ENCODE measurements at places on chromosomes 3 and 15.

DNA sequence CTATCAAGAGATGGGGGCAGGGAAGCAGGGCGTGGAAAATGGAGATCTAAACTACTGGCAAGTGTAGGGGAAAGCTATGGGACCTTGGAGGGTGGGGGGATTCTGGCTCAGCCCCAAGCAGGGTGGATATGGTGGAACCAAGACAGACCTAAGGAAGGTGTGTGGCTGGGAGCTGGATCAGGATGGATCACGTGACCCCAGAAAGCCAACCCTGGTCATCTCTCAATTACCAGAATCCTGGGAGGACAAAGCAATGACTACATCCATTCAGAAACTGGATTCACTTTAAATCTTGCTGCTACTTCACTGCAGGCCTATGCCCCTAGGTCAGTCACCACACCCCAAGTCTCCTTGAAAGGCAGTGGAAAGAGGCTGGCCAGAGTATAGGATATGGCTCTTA is 68.4 kb downstream of the WHAMM start:
- H3K36me3 ChIP-seq = no peaks in the 10 kb centered on the region
- no peak for DNase-seq
- no peak overlapping the region for H3K4me3 ChIP-seq
- no peaks in the 10 kb centered on the region for H3K4me1 ChIP-seq

GRCh38 chr3:161559177-161559998 is 62.8 kb downstream of the OTOL1 start:
- no peak overlapping the region for H3K4me3 ChIP-seq
- peaks cover 4% of the 10 kb centered on the region for H3K27me3 ChIP-seq
- H3K4me1 ChIP-seq = no peaks in the 10 kb centered on the region
- no peaks in the 10 kb centered on the region for H3K36me3 ChIP-seq
- no peak overlapping the region for H3K27ac ChIP-seq

DNA sequence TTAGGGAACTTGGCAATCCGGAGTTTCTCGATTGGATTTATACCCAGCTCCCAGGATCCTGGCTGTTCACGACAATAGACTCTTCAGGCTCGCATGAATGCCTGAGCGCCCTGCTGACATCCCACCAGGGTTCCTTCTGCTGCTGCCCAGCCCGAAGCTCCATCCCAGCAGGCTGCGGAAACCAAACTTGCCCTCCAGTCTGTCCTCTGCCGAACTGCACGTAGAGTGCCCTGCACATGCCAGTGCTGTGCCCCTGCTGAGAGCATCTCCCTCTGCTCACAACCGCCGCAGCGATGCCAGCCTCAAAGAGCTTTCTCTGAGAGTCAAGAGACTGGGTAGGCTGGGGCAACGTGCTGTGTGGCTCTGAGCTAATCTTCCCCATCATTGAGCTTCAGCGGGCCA is 6.9 kb downstream of the ADAMTS7 start:
- DNase-seq = no peak
- no peak overlapping the region for H3K4me3 ChIP-seq
- H3K27me3 ChIP-seq = peaks cover 31% of the 10 kb centered on the region
- no peak overlapping the region for H3K27ac ChIP-seq
- H3K4me1 ChIP-seq = no peaks in the 10 kb centered on the region

DNA sequence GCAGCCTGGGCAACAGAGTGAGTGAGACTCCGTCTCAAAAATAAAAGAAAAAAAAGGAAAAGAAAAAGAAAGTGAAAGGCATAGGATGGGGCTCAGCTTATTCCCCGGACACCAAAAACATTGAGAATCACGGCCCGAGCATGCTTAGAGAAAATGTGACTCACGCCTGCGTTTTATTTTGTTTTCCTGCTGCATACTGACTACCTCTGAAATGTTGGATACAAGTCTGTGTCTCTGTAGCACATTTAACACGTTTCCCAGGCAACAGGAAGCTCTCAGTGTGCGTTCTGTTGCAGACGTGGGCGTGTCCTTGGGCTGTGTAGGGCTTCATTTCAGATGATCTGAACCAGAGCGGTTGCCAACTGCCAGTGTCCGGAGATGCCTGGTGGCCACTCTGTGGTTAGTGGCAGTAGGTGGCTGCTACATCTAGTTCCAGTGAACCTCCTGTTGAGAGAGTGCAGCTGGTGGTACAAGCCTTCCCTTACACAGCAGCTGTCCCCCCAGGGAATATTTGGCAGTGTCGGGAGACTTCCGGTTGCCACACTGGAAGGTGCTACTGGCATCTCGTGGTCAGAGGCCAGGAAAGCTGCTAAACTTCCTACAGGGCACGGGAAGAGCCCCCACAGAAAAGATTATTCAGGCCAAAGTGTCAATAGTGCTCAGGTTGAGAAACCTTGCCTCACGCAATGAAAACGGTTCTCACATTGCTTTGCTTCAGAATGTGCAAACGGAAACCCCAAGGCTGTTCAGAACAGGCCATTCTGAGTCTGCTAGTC is 3.0 kb downstream of the SLC51A start:
- peak overlapping the region; percentile 73 for H3K4me3 ChIP-seq
- H3K27ac ChIP-seq = peak overlapping the region; percentile 78
- DNase-seq = peak; percentile 77
- no peaks in the 10 kb centered on the region for H3K36me3 ChIP-seq
- H3K27me3 ChIP-seq = peaks cover 5% of the 10 kb centered on the region

GRCh38 chr3:57792198-57792597 is 36.1 kb downstream of the SLMAP start:
- peaks cover 16% of the 10 kb centered on the region for H3K4me1 ChIP-seq
- DNase-seq = no peak
- no peak overlapping the region for H3K4me3 ChIP-seq
- H3K27me3 ChIP-seq = no peaks in the 10 kb centered on the region
- H3K36me3 ChIP-seq = peaks cover 2% of the 10 kb centered on the region

DNA sequence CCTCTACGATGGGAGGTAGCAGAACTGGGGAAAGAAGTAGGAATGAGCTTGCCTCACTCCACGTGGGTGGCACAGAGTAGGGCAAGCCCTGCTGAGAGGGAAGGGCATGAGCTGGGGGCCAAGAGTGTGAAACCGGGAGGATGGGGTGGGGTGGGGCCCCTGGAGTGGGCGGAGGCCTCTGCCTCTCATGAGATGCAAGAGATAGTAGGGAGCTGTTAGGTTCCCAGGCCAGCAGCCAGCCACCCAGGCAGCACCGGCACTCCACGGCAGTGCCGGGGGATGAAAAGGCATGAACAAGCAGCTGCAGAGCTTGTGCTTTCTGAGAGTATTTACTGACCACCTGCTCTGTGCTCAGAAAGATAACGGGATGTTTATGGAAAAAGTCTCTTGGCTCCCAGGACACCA is 24.4 kb upstream of the PLA2G4E start:
- H3K4me3 ChIP-seq = no peak overlapping the region
- H3K36me3 ChIP-seq = no peaks in the 10 kb centered on the region
- no peak for DNase-seq
- peaks cover 5% of the 10 kb centered on the region for H3K27me3 ChIP-seq
- no peak overlapping the region for H3K27ac ChIP-seq

DNA sequence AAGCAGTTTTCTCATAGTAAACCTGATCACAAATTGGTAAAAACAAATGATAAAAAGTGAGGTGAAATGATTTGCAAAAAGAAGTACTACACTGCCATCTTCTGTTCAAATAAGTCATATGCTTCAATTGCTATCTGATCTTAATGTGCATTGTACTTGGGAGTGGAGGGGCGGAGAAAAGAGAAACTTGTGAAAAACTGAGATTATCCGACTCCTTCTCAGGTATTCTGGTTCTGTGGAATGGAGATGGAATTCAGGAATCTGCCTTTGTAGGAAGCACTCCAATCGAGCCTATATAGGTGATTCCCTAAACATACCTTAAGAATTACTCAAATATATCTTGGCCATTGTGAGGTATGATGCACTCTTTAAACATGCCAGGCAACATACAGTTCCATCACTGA is 180.6 kb downstream of the CHL1 start:
- no peak overlapping the region for H3K4me3 ChIP-seq
- H3K4me1 ChIP-seq = no peaks in the 10 kb centered on the region
- H3K27me3 ChIP-seq = no peaks in the 10 kb centered on the region
- no peak overlapping the region for H3K27ac ChIP-seq
- no peak for DNase-seq
- H3K36me3 ChIP-seq = no peaks in the 10 kb centered on the region

DNA sequence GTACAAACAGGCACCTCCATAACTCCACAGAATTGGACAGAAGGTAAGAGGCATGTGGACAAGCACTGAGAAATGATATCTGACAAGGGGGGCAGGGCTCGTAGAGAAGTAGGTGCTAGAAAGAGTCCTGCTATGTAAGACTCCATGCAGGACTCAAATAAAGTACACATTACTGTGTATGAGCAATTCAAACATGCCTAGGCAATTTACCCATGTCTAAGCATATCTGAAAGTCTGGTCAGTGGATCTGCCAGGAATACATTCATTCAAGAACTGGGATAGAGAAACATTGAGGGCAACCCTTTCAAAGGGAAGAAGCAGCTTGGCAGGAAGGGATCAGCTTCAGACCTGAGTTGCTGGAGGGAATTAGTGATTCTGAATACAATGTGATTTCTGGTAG is 174.1 kb upstream of the MCTP2 start:
- no peak overlapping the region for H3K4me3 ChIP-seq
- no peaks in the 10 kb centered on the region for H3K36me3 ChIP-seq
- DNase-seq = no peak

DNA sequence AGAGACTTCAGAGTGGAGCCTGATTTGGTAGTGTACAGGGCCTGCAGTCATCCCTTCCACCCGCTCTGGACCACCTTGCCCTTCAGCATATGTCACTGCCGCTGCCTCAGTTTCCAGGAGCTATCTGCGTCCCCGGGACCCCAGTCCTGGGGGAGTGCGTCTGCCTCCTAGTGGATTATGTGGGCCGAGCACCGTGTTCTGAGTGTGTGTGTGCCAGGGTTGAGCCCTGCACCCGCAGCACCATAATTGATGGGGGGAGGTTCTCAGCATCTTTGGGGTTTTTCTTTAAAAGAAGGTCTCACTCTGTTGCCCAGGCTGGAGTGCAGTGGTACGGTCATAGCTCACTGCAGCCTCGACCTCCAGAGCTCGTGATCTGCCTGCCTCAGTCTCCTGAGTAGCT is 33.6 kb downstream of the CD276 start:
- H3K27me3 ChIP-seq = peaks cover 5% of the 10 kb centered on the region
- no peak overlapping the region for H3K4me3 ChIP-seq
- no peak overlapping the region for H3K27ac ChIP-seq
- no peaks in the 10 kb centered on the region for H3K4me1 ChIP-seq

GRCh38 chr3:160667452-160667851 is 9.5 kb upstream of the ARL14 start:
- H3K27ac ChIP-seq = no peak overlapping the region
- no peaks in the 10 kb centered on the region for H3K36me3 ChIP-seq
- DNase-seq = no peak
- no peaks in the 10 kb centered on the region for H3K4me1 ChIP-seq
- H3K4me3 ChIP-seq = no peak overlapping the region
- no peaks in the 10 kb centered on the region for H3K27me3 ChIP-seq

DNA sequence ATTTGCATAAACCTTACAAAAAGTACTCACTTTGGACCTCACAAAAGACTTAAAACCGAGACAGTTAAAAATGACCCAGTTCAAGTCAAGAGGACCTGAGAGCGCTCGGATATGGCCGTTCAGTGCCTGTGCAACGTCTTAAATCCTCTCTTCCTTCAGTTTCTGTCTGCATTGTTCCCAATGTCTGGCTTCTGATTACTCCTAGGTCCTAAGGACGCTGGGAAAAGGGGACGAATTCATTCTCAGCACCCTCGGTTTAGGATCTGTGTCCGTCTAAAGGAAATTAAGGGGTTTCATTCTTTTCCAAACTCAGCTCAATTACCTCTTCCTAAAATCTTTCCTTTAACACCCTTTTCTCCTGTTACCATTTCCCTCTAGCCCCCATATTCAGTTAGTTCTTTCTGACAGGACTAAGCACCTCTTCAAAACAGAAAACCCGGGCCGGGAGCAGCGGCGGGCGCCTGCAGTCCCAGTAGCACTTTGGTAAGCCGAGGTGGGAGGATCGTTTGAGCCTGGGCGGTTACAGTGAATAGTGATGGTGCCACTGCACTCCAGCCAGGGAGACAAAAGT is 970 bp downstream of the DPPA4 start:
- peaks cover 24% of the 10 kb centered on the region for H3K27me3 ChIP-seq
- DNase-seq = peak; percentile 31
- H3K4me1 ChIP-seq = peaks cover 11% of the 10 kb centered on the region
- peaks cover 2% of the 10 kb centered on the region for H3K36me3 ChIP-seq
- peak overlapping the region; percentile 66 for H3K4me3 ChIP-seq

DNA sequence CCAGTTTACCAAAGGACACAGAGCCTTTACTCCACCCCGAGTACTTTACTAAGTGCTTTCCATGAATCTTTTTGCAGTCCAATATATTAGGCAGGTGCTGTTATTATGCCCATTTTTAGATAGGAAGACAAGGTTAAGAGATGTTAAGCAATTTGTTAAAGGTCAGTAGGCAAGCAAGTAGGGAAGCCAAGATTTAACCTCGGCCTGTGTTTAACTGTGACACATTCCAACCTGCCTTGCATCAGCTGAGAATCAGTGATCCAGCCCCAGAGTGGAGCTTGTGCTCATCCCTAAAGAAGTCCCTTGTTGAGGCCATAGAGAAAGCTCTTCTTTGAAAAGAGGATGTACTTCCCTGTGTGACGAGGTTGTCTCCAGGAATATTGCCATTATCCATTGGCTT is 51.3 kb upstream of the C15orf61 start:
- no peaks in the 10 kb centered on the region for H3K36me3 ChIP-seq
- H3K4me1 ChIP-seq = no peaks in the 10 kb centered on the region
- no peak overlapping the region for H3K4me3 ChIP-seq
- H3K27me3 ChIP-seq = no peaks in the 10 kb centered on the region

DNA sequence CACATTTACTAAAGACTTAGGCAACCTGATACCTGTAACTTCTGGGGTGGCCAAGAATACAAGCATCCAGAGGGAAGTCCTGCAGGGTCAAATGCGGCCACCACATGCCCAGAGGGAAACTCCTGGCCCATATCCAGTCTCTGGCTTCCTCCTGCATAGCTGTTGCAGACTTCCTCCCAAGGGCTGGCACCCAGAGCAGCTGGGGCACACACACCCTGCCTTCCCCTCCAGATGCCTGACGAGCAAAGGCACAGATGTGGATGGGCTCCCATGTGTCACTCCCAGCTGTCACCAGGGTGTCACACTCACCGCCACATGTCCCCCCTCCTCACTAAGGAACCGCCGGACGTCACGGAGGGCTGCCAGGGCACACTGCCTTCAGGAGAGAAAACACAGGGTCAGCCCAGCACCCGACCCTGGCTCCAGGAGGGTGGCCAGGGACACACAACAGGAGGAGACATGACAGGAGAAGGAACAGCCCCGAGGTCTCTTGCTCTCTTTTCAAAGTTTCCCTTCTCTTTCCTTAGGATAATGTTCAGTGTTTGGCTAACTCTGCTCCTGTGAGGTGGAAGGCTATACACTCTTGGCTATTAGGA is 13.2 kb downstream of the PFKFB4 start:
- peak overlapping the region; percentile 7 for H3K27ac ChIP-seq
- no peak for DNase-seq
- H3K4me1 ChIP-seq = peaks cover 30% of the 10 kb centered on the region
- H3K27me3 ChIP-seq = no peaks in the 10 kb centered on the region
- H3K36me3 ChIP-seq = peaks cover 22% of the 10 kb centered on the region
- no peak overlapping the region for H3K4me3 ChIP-seq

GRCh38 chr3:14678015-14678503 is 3.1 kb downstream of the C3orf20 start:
- H3K27ac ChIP-seq = no peak overlapping the region
- no peak for DNase-seq
- no peaks in the 10 kb centered on the region for H3K27me3 ChIP-seq
- H3K4me3 ChIP-seq = no peak overlapping the region
- H3K4me1 ChIP-seq = no peaks in the 10 kb centered on the region

GRCh38 chr3:133487204-133487603 is 86.3 kb upstream of the CDV3 start:
- H3K4me1 ChIP-seq = peaks cover 38% of the 10 kb centered on the region
- DNase-seq = no peak
- H3K4me3 ChIP-seq = no peak overlapping the region
- no peak overlapping the region for H3K27ac ChIP-seq

GRCh38 chr15:52016316-52016715 is 2.7 kb upstream of the MAPK6 start:
- H3K27ac ChIP-seq = no peak overlapping the region
- no peaks in the 10 kb centered on the region for H3K27me3 ChIP-seq
- H3K4me3 ChIP-seq = no peak overlapping the region
- no peak for DNase-seq
